CD8-positive, alpha-beta memory T cell (primary cell): ENCODE measurements at places on chromosomes 7 and 10. TPM values are rescaled to one million over a fixed set of nuclear protein-coding genes. Genes with fewer than 3 reads are reported as not detected.

CFAP69 gene
- total RNA-seq: 0.81 TPM

GPR15LG gene
- not detected for total RNA-seq

CLEC2L gene
- not detected for total RNA-seq

POMZP3 gene
- 19.0 TPM for total RNA-seq

TUBGCP2 gene
- total RNA-seq: 68.1 TPM

SPAG6 gene
- total RNA-seq: 0.22 TPM

GRCh38 chr7:18459484-18460245 lies 35.9 kb upstream of the HDAC9 start:
- no peaks in the 10 kb centered on the region for H3K27me3 ChIP-seq
- H3K4me3 ChIP-seq: no peak overlapping the region
- H3K27ac ChIP-seq: no peak overlapping the region
- DNase-seq: no peak
- H3K36me3 ChIP-seq: no peaks in the 10 kb centered on the region

DNA sequence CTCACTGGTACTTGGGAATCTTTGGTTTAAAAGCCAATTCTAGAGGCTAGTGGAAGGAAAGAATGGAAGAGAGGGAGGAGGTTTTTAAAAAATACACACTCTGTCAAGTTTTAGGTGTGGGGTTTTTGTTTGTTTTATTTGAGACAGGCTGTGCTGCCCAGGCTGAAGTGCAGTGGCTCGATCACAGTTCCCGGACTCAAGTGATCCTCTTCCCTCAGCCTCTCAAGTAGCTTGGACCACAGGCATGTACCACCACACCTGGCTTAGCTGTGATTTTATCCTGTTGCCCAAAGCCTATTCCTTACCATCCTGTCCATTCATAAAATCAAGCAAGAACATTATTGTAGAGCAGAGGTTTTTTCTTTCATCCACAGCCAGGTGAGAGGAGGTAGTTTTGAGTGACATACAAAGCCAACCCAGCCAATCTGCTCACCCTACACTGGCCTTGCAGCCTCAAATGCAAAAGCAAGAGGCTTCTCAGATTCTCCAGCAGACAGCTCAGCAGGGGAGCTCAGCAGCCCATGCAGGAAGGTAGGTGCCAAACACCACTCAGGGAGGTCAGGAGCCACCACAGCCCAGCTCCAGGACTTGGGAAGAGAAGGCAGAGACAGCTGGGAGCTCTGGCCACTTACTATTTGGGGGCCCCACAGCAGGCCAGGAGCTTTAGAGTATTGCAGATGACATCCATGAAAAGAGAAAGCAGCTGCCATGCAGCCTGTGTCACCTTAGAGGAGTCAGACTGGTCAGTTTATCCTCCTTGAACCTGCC lies 65.8 kb downstream of the TMEM209 start:
- no peaks in the 10 kb centered on the region for H3K27me3 ChIP-seq
- H3K36me3 ChIP-seq: peaks cover under 1% of the 10 kb centered on the region
- H3K4me1 ChIP-seq: peaks cover 25% of the 10 kb centered on the region
- DNase-seq: no peak
- no peak overlapping the region for H3K4me3 ChIP-seq

- H3K4me3 ChIP-seq: no peak overlapping the region
- no peak for DNase-seq
- H3K4me1 ChIP-seq: no peaks in the 10 kb centered on the region
- no peak overlapping the region for H3K27ac ChIP-seq
- peaks cover 25% of the 10 kb centered on the region for H3K36me3 ChIP-seq
Measured at GRCh38 chr10:114856544-114857287, 35.1 kb downstream of the FHIP2A start.

- H3K36me3 ChIP-seq: peaks cover 50% of the 10 kb centered on the region
- DNase-seq: peak; percentile 38
- no peak overlapping the region for H3K27ac ChIP-seq
- no peaks in the 10 kb centered on the region for H3K27me3 ChIP-seq
- peaks cover 5% of the 10 kb centered on the region for H3K4me1 ChIP-seq
- H3K4me3 ChIP-seq: no peak overlapping the region
Measured at GRCh38 chr10:80518143-80518806, 19.4 kb upstream of the SH2D4B start.

DNA sequence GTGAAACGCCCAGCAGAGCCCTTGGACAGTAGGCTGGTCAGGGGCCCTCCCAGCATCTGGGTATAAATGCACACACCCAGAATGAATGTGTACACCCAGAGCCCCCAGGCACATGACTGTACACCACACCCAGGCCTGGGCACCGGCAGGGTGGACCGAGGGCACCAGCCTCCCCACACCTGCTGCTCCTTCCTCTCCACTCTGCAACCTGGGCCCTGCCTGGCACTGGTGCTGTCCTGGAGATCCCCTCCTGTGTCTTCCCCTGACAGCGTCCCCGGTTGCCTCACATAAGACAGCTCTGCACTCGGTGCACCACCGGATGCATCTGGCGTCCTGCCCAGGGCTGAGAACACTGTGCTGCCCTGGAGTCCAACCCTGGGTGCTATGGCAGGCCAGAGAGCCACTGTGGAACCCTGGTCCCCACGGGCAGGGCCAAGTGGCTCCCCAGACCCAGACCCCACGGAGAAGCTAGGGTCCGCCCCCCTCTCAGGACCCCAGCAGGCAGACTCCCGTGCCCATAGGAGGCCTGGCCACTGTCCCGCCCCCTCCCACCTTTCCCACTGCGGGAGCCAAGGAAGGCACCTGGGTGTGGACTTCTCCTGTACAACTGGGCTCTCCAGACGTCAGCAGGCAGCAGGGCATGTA lies 6.6 kb downstream of the RASGEF1A start:
- H3K27me3 ChIP-seq: peaks cover 4% of the 10 kb centered on the region
- H3K4me3 ChIP-seq: no peak overlapping the region
- H3K4me1 ChIP-seq: peaks cover 7% of the 10 kb centered on the region
- no peak for DNase-seq
- H3K27ac ChIP-seq: no peak overlapping the region
